Effector memory CD4-positive, alpha-beta T cell (primary cell): ENCODE measurements at places on chromosomes 1 and 21.
A peak's percentile ranks its signal among the peaks of the same experiment; 100 is the strongest.

- H3K4me3 ChIP-seq, result no peak overlapping the region
- no peaks in the 10 kb centered on the region for H3K27me3 ChIP-seq
- H3K36me3 ChIP-seq, result no peaks in the 10 kb centered on the region
- no peak for DNase-seq
Observed at GRCh38 chr1:181028615-181029014, 5.2 kb upstream of the MR1 start.

DNA sequence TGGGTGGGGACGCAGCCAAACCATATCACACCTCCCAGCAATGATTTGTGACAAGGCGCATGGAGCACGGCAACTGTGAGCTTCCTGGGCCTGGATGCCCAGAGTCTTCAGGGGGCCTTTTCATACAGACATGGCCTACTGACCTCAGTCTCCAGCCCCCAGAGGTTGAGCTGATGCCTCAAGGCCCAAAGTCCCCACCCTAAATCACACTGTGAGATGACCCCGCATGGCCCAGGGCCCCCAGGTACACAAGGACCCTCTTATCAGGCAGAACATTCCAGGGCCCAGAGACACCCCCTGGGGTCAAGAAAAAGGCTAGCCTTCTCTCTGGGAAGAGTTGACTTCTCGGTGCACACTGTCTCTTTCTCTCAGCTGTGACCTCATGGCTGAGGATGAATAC is 179.7 kb upstream of the C1orf174 start:
- H3K4me3 ChIP-seq, result no peak overlapping the region
- no peaks in the 10 kb centered on the region for H3K27me3 ChIP-seq
- H3K36me3 ChIP-seq, result no peaks in the 10 kb centered on the region

GRCh38 chr1:23174426-23175110 is 5.9 kb upstream of the LUZP1 start:
- H3K4me1 ChIP-seq, result peaks cover 4% of the 10 kb centered on the region
- H3K4me3 ChIP-seq, result no peak overlapping the region
- H3K27me3 ChIP-seq, result no peaks in the 10 kb centered on the region
- no peaks in the 10 kb centered on the region for H3K36me3 ChIP-seq

DNA sequence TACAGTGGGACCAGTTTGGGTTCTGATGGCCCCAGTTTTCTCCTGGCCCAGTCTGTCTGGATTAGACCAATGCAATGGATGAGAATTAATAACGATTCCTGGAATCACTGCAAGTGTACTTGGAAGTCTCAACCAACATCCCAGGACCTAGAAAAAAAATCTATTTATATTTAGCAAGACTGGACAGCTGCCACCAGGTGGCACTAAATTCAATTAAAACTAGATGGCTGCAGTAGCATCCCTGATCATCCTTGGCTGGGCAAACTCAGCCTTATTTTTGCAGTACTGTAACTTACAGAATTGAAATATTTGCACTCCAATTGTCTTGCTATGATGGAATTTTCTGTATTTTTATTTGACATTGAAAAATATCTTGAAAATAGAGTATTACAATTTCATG is 165.7 kb downstream of the NCAM2 start:
- no peak for DNase-seq
- H3K27ac ChIP-seq, result no peak overlapping the region
- H3K4me1 ChIP-seq, result no peaks in the 10 kb centered on the region
- H3K4me3 ChIP-seq, result no peak overlapping the region
- H3K36me3 ChIP-seq, result no peaks in the 10 kb centered on the region
- no peaks in the 10 kb centered on the region for H3K27me3 ChIP-seq

- no peaks in the 10 kb centered on the region for H3K36me3 ChIP-seq
- DNase-seq, result no peak
- no peaks in the 10 kb centered on the region for H3K4me1 ChIP-seq
- no peak overlapping the region for H3K4me3 ChIP-seq
- H3K27me3 ChIP-seq, result no peaks in the 10 kb centered on the region
Observed at GRCh38 chr1:58879464-58879863, 95.6 kb upstream of the JUN start.

- peaks cover 31% of the 10 kb centered on the region for H3K4me1 ChIP-seq
- H3K4me3 ChIP-seq, result peak overlapping the region; percentile 95
- peak overlapping the region; percentile 96 for H3K27ac ChIP-seq
- H3K27me3 ChIP-seq, result no peaks in the 10 kb centered on the region
- DNase-seq, result no peak
- H3K36me3 ChIP-seq, result peaks cover 35% of the 10 kb centered on the region
Observed at GRCh38 chr1:145995964-145996432, 381 bp downstream of the TXNIP start.

DNA sequence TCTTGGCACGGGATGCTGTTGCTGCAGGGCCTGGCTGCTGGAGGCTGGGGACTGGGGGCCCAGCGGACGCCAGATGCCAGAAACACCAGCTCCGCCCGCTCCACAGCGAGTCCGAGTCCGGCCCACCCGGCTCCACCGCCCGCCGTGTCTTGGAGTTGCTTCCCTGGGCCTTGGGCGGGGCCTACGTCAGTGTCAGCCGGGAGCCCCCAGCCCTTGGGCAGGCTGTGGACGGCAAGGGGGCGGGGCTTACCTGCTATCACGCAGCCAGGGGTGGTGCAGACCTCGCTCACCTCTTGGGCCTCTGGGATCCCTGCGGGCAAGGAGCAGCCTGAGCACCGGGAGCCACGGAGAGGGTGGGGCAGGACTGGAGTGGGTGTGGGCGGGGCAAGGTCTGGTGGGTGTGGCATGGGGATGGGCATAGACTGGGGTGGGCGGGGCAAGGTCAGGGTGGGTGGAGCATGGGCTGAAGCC is 21.8 kb downstream of the MMEL1 start:
- H3K27ac ChIP-seq, result no peak overlapping the region
- no peaks in the 10 kb centered on the region for H3K27me3 ChIP-seq
- H3K36me3 ChIP-seq, result no peaks in the 10 kb centered on the region
- H3K4me1 ChIP-seq, result no peaks in the 10 kb centered on the region

- H3K4me3 ChIP-seq, result peak within 1 kb of the TSS; percentile 62
- DNase-seq, result peak; percentile 78
- H3K4me1 ChIP-seq, result peaks cover 28% of the 10 kb centered on the region
- H3K36me3 ChIP-seq, result peaks cover 22% of the 10 kb centered on the region
- H3K27ac ChIP-seq, result peak within 1 kb of the TSS; percentile 65
Observed at GRCh38 chr1:32335790-32336590, at the start of gene MARCKSL1. TSS of gene MARCKSL1 (minus strand) at chr1:32336233. CDS start at chr1:32336033, 200 bp downstream.
